ENCODE measurements at places on chromosomes 2 and 18.

GRCh38 chr2:150051004-150051403 lies 436.5 kb downstream of the RND3 start:
- DNase-seq, result no peak

DNA sequence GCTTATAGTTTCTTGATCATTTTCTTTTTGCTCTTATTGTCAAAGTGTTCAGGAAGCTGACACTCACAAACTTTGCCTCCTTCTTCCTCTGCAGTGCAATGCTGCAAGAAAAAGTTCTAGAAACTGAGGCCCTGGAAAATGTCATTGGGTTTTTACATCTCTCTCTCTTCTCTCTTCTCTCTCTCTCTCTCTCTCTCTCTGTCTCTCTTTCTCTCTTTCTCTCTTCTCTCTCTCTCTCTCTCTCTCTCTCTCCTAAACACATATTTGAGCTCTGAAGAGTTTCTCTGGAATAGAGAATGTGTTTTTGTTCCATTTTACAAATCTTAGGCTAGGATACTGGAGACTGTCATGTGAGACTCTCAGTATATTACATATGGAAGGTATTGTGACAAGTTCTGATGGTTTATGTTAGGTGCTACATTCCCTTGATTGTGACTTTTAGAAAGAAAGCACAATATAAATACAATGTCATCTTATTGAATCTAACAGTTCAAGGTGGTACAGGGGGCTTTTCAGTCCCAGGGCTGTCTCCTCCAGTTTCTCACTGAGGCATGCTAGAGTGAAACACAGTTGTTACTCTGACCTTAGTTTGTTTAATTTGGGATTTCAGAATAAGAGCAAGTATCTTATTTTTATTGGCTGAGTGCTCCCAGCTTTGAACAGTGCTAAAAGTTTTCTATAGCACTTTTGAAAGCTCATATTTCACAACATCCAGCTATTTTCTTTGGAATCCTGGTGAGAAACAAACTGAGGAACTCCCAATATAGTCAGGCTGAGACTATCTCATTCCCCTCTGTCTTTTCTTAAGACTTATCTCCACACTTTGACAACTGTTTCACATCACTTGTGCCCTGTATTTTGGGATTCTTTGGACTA lies 41.4 kb upstream of the EHBP1 start:
- no peak for DNase-seq

DNA sequence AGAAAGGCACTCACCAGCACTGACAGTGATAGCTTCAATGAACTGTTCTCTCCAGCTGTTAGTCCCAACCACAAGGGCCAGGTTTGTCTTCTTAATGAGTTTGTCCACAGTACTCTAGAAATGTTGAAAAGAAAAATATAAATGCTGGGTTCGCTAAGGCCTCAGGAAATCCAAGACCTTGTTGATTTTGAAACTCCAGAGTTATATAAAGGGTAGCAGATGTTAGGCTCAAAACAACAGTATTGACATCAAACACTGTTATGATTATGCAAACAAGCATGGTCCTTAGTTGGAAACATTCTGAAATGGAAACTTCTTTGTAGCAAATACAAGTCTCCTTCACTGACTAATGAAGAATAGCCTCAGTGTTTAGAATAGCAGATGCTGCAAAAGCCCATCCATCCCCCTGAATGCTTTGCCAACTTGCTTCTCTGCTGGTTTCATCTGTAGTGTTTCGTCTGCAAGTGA lies 291.1 kb downstream of the SLC8A1 start:
- no peak for DNase-seq

DNA sequence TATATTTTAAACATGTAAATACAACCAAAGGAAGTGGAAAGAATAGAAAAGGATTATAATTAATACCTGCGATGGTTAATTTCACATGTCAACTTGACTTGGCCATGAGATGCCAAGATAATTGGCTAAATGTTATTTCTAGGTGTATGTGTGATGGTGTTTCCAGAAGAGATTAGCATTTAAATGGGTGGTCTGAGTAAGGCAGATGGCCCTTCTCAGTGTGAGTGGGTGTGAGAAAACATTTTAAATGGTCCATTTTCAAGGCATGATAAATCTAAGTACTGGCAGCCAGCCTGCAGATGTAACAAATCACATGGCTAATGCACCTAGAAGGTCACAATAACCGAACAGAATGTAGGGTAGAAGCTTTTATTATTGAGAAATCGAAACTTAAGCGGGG lies 99.6 kb upstream of the CDH7 start:
- DNase-seq, result no peak

- no peak for DNase-seq
Observed at GRCh38 chr18:76428396-76429261, 66.4 kb downstream of the ZNF516 start.

DNA sequence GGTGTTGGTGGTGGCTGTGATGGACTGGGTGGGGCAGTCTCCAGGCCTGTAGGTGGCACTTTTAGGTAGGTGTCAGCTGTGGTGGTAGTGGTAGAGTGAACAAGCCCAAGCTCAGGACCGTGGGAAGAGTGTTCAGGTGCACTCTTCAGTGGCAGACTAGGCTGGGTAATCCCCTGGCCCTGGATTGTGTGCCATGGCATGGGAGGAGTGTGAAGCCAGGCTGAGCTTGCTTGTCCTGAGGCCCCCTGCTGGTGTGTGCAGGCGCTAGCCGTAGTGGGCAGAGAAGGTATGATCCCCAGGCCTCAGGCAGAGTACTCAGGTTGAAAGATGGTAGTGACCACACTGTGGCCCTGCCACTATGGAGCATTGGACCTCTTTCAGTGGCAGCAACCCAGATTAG lies 850.3 kb downstream of the DSC3 start:
- no peak for DNase-seq

- DNase-seq, result no peak
Observed at GRCh38 chr2:20012282-20013125, at the start of gene MATN3. MATN3 (minus strand) TSS chr2:20012668; CDS start chr2:20012631, 37 bp downstream.

- DNase-seq, result peak; percentile 46
Observed at GRCh38 chr18:70491734-70492348, 203.0 kb downstream of the SOCS6 start.

DNA sequence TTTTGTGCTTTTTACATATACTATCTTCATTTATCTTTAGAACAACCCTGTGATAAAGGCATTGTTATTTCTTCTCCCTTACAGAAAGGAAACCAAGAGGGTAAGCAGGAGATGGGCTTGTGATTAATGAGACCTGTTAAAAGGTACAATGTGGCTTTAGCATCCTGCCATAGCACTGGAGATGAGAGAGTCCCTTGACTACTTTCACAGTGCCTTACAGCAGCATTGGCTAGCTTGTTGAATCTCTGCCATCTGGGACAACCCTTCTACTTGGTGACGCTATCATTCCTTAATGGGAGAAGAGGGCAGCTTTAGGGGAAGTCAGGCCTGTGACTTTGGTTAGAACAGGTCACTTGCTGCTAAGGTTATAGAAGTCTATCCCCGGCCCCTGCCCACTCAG lies 68.1 kb upstream of the LYPD6B start:
- DNase-seq, result no peak

DNA sequence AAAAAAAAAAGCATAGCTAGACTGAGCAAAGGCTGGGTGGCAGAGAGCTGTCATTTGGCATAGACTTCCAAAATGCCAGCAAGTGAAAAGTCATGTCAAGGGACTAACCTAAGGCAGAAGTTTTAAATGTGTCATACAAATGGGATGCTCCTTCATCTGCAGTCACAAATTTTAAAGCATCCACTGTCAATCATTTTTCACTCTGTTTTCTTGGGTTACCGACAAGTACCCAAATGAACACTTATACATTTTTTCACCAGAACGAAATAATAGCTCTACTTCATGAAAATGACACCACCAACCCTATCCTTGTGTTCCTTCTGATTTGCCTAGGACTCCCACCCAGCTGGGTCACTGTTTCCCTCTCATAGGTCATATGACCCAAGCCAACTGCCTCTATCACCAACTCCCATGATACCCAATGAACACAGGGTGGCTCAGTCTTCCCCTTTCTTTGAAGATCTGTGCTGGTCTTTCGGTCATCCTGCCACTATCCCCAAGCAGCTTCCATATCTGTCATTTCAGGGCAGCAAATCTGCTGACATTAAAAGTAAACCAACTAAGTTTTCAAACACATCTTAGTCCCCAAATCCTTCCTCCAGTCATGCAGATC lies 21.5 kb downstream of the KLF7 start:
- DNase-seq, result no peak

DNA sequence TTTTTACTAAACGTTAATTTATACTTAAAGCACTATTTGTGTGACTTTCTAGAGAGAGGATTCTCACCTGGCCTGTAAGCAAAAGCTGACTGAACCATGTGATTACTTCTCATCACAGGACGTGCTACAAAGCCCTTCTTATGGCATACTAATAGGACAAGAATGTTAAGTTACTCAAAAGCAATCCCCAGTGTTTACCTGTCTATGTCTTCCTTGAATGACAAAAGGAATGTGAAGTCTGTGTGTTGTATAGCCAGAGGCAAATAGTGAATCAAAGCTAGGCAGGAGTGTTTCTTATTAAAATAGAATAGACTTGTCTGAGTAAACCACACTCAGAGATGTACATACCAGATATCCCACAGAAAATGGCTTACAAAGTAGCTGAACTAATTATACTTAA lies 1465.5 kb downstream of the SUCLG1 start:
- DNase-seq, result no peak

- DNase-seq, result no peak
Observed at GRCh38 chr2:168825126-168825525, 22.7 kb downstream of the NOSTRIN start.

DNA sequence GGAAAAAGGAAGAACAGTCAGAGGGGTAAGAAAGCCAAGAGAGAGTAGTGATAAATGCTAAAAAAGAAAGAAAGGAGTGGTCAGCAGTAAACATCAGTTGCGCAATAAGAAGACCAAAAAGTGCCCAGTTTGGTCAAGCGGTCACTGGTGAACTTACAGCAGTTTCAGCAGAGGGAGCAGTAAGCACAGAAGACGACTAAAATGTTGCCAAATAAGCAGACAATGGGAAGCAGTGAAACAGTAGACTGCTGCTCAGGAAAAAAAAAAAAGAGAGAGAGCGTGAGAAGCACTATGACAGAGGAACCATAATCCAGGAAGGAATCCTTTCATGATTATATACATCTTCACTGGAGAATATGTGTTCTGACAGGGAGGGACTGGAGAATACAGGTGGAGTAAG lies 45.8 kb downstream of the DNAJC10 start:
- no peak for DNase-seq

GRCh38 chr18:60570172-60570571 lies 197.6 kb upstream of the MC4R start:
- DNase-seq, result no peak

- DNase-seq, result no peak
Observed at GRCh38 chr2:2620604-2621003, 289.5 kb upstream of the MYT1L start.

- no peak for DNase-seq
Observed at GRCh38 chr2:178173657-178174056, 20.7 kb upstream of the OSBPL6 start.

DNA sequence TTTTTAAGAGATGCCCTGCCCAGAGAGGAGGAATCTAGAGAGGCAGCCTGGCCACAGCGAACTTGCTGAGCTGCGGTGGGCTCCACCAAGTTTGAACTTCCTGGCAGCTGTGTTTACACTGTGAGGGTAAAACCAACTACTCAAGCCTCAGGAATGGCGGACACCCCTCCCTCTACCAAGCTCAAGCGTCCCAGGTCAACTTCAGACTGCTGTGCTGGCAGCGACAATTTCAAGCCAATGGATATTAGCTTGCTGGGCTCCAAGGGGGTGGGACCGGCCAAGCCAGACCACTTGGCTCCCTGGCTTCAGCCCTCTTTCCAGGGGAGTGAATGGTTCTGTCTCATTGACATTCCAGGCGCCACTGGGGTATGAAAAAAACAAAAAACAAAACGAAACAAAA lies 289.4 kb downstream of the KCNS3 start:
- no peak for DNase-seq

- no peak for DNase-seq
Observed at GRCh38 chr2:10190737-10191532, 68.4 kb downstream of the RRM2 start.

GRCh38 chr2:241309684-241310117 lies 5.8 kb downstream of the HDLBP start:
- peak; percentile 66 for DNase-seq

- no peak for DNase-seq
Observed at GRCh38 chr2:237485844-237486243, 1.2 kb upstream of the MLPH start.

GRCh38 chr2:224183086-224183485 lies 144.0 kb upstream of the SERPINE2 start:
- DNase-seq, result no peak

GRCh38 chr2:163673522-163673921 lies 62.3 kb downstream of the FIGN start:
- DNase-seq, result no peak

- DNase-seq, result no peak
Observed at GRCh38 chr2:161238265-161238559, 70.0 kb upstream of the PSMD14 start.

DNA sequence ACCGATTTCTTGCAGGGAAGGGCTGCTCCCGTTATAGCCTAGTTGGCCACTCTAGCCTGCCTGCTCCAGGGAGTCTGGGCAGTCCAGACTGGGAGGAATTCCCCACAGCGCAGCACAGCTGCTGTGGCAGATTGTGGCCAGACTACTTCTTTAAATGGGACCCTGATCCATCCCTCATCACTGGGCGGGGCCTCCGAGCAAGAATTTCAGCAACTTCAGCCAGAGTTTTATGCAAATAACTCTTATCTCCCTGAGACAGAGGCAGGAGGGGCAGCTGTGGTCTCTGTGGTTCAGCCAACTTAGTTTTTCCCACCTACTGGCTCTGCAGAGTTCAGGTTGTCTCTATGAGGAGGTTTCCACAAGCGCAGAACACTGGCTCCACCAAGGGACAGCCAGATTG lies 1583.2 kb downstream of the SUCLG1 start:
- no peak for DNase-seq
